ENCODE measurements at places on chromosomes 1 and 21.

GRCh38 chr1:19110257-19110927, 99.7 kb downstream of the UBR4 start:
- H3K4me3 ChIP-seq, result no peak overlapping the region
- H3K27me3 ChIP-seq, result no peaks in the 10 kb centered on the region
- no peak for DNase-seq

DNA sequence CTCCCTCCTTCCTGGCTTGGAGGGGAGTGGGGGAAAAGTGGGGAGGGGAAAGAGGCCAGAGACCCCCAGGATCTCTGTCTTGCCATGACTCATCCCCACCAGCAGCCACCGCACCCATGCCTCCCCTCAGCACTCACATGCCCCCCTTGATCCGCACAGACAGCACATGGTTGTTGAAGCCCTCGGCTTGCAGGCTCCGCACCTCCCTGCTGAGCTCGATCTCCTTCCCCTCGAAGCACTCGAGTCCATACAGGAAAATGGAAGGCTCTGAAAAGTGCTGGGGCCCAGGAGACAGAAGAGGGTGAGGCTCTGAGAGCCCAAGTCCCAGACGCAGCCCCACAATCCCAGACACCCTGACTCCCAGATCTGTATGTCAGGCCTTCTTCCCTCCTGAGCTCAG, 10.8 kb downstream of the CD52 start:
- peaks cover 9% of the 10 kb centered on the region for H3K36me3 ChIP-seq
- no peak for DNase-seq
- H3K4me3 ChIP-seq, result no peak overlapping the region
- H3K27me3 ChIP-seq, result no peaks in the 10 kb centered on the region
- H3K27ac ChIP-seq, result no peak overlapping the region
- no peaks in the 10 kb centered on the region for H3K4me1 ChIP-seq

- H3K36me3 ChIP-seq, result peaks cover 7% of the 10 kb centered on the region
- DNase-seq, result no peak
- H3K27me3 ChIP-seq, result no peaks in the 10 kb centered on the region
Measured at GRCh38 chr1:23163395-23163794, 5.3 kb downstream of the LUZP1 start.

- H3K4me1 ChIP-seq, result no peaks in the 10 kb centered on the region
- no peaks in the 10 kb centered on the region for H3K36me3 ChIP-seq
- no peak overlapping the region for H3K27ac ChIP-seq
- no peak for DNase-seq
- H3K4me3 ChIP-seq, result no peak overlapping the region
- peaks cover 15% of the 10 kb centered on the region for H3K27me3 ChIP-seq
Measured at GRCh38 chr1:112769611-112770010, 54.5 kb upstream of the PPM1J start.

DNA sequence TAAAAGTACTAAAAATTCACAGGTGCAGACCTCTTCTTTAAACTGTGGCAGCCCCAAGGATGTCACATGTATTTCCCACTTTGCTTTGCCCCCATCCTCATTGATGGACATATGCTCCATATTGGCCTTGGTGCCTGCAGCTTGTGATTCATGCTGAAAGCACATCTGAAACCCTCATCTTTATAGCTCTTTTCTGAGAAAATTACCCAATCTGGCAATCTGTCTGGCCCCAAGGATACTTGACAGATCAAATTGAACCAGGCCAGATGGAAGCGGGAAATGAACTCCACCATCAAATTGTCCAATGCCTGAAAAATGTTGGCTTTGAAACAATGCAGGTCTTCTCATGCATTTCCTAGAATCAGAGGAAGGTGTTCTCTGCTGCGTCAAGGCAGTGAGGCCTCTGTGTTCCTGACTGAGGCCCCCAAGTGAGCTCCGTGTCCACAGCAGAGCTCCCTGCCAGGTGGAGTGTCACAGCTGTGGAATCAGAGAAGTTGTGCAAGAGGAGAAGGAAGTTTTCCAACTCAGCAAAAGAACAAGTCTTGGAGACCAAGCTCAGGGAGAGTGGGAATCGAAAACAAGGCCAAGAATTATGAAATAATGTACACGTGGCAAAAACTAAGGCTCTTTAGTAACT, 323.7 kb downstream of the PLPP3 start:
- no peak overlapping the region for H3K27ac ChIP-seq
- DNase-seq, result no peak
- no peaks in the 10 kb centered on the region for H3K4me1 ChIP-seq
- H3K27me3 ChIP-seq, result no peaks in the 10 kb centered on the region
- H3K36me3 ChIP-seq, result no peaks in the 10 kb centered on the region

DNA sequence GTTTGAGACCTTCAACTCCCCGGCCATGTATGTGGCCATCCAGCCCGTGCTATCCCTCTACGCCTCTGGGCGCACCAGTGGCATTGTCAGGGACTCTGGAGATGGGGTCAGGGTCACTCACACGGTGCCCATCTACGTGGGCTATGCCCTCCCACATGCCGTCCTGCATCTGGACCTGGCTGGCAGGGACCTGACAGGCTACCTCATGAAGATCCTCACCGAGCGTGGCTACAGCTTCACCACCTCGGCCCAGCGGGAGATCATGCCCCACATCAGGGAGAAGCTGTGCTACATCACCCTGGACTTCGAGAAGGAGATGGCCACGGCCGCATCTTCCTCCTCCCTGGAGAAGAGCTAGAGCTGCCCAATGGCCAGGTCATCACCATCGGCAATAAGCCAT, 36.5 kb upstream of the ZP4 start:
- no peak for DNase-seq
- no peaks in the 10 kb centered on the region for H3K27me3 ChIP-seq
- H3K36me3 ChIP-seq, result no peaks in the 10 kb centered on the region
- no peaks in the 10 kb centered on the region for H3K4me1 ChIP-seq

GRCh38 chr1:220925707-220926106, 46.5 kb downstream of the HLX start:
- no peak overlapping the region for H3K4me3 ChIP-seq
- peaks cover 2% of the 10 kb centered on the region for H3K27me3 ChIP-seq
- DNase-seq, result no peak
- H3K4me1 ChIP-seq, result no peaks in the 10 kb centered on the region

DNA sequence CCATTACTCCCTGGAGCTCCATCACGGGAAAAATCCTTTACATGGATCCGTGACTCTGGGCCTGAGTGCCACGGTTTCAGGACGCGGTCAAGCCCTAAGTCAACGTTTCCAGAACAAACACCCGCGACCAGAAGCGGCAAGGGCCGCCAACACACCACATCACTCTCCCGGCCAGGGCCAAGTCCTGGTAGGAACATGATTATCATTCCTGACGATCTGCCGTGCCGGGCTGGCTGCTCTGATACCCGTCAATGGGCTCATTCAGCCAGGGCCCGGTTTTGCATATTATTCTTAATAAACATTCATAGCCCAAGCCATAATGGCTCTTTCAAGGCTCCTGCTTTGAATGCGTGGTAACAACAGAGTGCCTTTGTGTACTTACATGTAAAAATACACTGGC, 44.6 kb upstream of the SIM2 start:
- no peaks in the 10 kb centered on the region for H3K36me3 ChIP-seq
- H3K4me1 ChIP-seq, result no peaks in the 10 kb centered on the region
- H3K27ac ChIP-seq, result no peak overlapping the region
- H3K27me3 ChIP-seq, result peaks cover 1% of the 10 kb centered on the region
- H3K4me3 ChIP-seq, result no peak overlapping the region

GRCh38 chr1:179883745-179884138, 1.7 kb downstream of the TOR1AIP1 start:
- DNase-seq, result peak; percentile 55
- peak overlapping the region; percentile 100 for H3K27ac ChIP-seq
- peaks cover 52% of the 10 kb centered on the region for H3K4me1 ChIP-seq
- H3K36me3 ChIP-seq, result peaks cover 20% of the 10 kb centered on the region
- H3K27me3 ChIP-seq, result no peaks in the 10 kb centered on the region

GRCh38 chr1:40783001-40783905, at the start of gene KCNQ4:
KCNQ4 (plus strand) TSS chr1:40783787; CDS start chr1:40784094, 307 bp downstream.
- peaks cover 6% of the 10 kb centered on the region for H3K4me1 ChIP-seq
- peaks cover 39% of the 10 kb centered on the region for H3K27me3 ChIP-seq
- peak within 1 kb of the TSS; percentile 80 for H3K4me3 ChIP-seq
- no peak for DNase-seq

DNA sequence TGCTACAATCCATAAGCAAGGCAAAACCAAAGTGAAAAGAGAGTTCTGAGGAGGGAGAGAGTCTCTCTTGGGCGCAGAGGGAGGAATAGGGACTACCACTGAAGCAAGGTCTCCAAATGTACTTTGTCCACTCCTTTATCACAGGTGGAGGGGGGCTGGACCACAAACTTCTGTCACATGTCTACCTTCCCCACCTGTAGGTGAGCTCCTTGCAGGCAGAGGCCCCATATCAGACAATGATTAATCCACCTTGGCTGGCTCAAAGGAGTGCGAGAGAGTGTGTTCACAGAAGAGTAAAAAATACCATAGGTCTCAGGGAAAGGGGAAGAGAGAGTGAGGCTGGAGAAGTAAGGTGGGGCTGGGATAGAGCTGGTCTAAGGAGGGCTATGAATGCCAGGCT, 4.5 kb downstream of the BEND5 start:
- H3K4me3 ChIP-seq, result no peak overlapping the region
- DNase-seq, result no peak
- peaks cover 7% of the 10 kb centered on the region for H3K27me3 ChIP-seq
- H3K36me3 ChIP-seq, result peaks cover 9% of the 10 kb centered on the region
- H3K4me1 ChIP-seq, result peaks cover 50% of the 10 kb centered on the region

DNA sequence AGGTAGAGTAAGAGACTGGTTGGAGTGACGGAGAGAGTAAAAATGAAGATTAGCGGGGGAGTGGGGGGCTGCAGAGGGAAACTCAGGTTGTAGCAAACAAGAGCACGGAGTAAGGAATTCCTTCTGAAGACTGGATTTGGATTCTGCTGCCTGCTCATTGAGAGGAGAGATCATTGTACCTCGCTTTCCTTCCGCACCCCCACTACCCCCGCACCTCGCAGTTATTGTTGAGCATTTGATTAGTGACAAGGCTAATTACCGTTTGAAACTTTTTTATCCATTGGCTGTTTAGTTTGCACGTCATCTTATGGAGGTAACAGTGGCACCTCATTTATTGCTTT, 463 bp downstream of the PRPF3 start:
- no peak for DNase-seq
- peak overlapping the region; percentile 99 for H3K4me3 ChIP-seq
- peaks cover 21% of the 10 kb centered on the region for H3K36me3 ChIP-seq
- H3K27ac ChIP-seq, result peak overlapping the region; percentile 98

DNA sequence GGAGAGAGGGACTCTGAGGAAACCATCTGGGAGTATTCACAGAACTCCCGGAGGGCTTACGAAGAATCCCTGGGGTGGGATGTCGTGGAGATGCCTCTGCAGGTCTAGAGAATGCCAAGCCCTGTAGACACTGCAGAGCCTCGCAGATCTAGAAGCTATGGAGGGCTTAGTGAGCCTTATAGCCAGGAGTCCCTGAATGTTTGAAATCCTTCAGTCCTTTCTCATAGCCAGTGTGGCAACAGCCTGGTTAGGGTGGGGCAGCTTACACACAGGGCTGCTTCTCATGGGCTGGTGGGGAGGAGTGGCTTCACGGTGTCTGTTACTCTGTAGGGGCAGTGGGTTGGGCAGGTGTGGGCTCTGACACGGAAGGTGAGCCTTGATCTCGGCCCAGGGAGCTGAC, 44.2 kb upstream of the KDM4A start:
- no peak for DNase-seq
- no peaks in the 10 kb centered on the region for H3K4me1 ChIP-seq
- H3K27ac ChIP-seq, result no peak overlapping the region
- no peaks in the 10 kb centered on the region for H3K36me3 ChIP-seq
- no peak overlapping the region for H3K4me3 ChIP-seq

- no peaks in the 10 kb centered on the region for H3K36me3 ChIP-seq
- no peak overlapping the region for H3K27ac ChIP-seq
- no peaks in the 10 kb centered on the region for H3K4me1 ChIP-seq
Measured at GRCh38 chr1:209534496-209535250, 48.8 kb upstream of the CAMK1G start.

GRCh38 chr1:6104631-6105030, 58.9 kb downstream of the KCNAB2 start:
- peaks cover 8% of the 10 kb centered on the region for H3K27me3 ChIP-seq
- H3K27ac ChIP-seq, result no peak overlapping the region
- DNase-seq, result no peak
- H3K4me3 ChIP-seq, result no peak overlapping the region

DNA sequence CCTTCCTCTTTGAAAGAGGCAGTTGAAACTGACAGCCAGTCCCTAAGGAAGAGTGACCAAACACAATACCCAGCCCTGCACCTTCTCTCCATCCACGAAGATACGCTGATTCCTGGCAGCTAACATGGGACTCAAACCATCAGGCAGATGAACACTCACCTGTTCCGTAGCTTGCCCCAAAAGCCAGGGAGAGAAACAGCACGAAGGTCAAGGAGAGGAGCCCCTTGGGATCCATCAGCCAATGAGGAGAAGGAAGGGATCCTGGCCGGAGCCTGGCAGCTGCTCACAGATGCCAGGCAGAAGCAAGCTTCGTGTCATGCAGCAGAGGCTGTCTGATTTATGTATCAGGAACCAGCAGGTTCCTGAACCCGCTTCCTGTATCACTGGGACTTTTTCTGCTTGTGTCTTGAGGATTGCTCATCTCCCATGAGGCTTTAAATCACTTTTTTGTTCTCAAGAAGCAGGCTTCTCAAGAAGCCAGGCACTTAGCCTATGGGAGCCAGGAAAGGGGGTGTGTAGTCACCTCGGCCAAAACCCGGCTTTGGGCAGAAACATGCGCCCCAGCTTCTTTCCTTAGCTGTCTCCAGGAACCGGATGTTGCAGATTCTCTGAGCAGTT, at the start of gene SLAMF1:
SLAMF1 (minus strand) TSS at position 334 of the 618 bp plus-strand sequence; CDS start at position 235, 99 bp downstream.
- peak within 1 kb of the TSS; percentile 98 for H3K4me3 ChIP-seq
- peak within 1 kb of the TSS; percentile 96 for H3K27ac ChIP-seq
- no peak for DNase-seq
- H3K4me1 ChIP-seq, result peaks cover 65% of the 10 kb centered on the region

DNA sequence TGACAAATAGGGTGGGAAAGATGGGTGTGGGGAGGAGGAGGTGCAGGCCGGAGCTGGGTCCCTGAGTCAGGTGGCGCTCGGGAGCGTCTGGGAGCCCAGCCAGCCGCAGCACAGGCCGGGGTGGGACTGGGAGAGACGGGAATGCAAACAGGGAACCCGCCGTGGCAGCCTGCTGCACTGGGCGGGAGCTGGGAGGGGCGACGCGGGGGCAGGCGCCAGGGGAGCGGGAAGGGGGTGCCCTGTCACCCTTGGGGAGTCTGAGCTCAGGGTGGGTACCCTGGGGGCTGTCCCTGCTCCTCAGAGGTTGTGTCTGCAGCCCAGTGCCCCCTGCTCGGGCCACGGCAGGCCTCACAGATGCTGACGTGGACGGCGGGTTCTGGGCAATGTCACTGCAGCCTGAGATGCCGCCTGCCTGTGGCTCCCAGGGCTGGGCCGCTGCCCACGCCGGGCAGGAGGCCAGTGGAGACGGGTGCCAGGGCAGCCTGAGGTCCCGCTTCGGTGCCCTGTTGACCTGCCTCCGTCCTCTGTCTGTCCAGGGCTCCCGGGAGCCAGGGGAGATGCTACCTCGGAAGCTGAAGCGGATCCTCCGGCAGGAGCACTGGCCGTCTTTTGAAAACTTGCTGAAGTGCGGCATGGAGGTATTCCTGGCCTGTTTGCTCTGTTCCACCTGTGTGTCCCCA, 16.6 kb upstream of the LRRC3 start:
- H3K36me3 ChIP-seq, result peaks cover 5% of the 10 kb centered on the region
- no peak for DNase-seq
- no peak overlapping the region for H3K27ac ChIP-seq
- H3K4me1 ChIP-seq, result no peaks in the 10 kb centered on the region
- no peaks in the 10 kb centered on the region for H3K27me3 ChIP-seq
- H3K4me3 ChIP-seq, result no peak overlapping the region

Data from activated T-helper 1 cell treated with anti-CD3 and anti-CD28 coated beads, Interleukin-12 subunit alpha, Interleukin-12 subunit beta, Interleukin-2, Interleukin-4 antibody, amounts not matched to agents 30 ng/mL and 10 ng/mL and 1 ng/mL, durations not matched to agents 14 hours and 24 hours and 36 hours (primary cell).